ENCODE measurements at places on chromosomes 12 and 14.

- DNase-seq = no peak
These were observed 163.7 kb upstream of the HIF1A start for GRCh38 chr14:61531465-61532122.

- no peak for DNase-seq
These were observed 219.5 kb upstream of the TMEM132C start for GRCh38 chr12:128047266-128048060.

DNA sequence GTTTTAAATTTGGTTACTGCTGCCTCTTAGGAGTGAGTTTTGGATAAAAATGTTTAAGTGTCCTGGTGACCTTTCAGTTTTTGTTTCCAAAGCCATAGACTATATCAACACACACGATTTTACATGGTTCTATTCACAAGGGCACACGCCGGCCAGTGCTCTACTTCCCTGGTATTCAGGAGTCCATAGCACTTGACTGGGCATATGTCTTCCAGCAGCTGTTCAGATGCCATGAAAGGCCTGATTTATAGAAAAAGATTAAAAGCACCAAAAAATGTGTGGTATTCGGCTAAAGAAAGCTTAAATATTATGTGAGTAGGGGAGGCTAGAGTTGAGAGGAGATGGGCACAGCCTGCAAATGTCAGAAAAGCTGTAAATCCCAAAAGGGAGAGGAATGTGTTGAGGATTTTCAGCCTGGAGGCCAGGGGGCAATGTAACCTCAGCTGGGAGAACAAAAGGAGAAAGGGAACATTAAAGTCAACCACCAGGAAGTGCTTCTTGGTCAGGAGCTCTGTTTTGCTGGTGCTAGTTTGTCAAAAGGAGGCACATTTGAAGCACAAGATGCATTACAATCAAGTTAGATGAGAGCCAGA lies 478.4 kb downstream of the RAD51B start:
- no peak for DNase-seq

DNA sequence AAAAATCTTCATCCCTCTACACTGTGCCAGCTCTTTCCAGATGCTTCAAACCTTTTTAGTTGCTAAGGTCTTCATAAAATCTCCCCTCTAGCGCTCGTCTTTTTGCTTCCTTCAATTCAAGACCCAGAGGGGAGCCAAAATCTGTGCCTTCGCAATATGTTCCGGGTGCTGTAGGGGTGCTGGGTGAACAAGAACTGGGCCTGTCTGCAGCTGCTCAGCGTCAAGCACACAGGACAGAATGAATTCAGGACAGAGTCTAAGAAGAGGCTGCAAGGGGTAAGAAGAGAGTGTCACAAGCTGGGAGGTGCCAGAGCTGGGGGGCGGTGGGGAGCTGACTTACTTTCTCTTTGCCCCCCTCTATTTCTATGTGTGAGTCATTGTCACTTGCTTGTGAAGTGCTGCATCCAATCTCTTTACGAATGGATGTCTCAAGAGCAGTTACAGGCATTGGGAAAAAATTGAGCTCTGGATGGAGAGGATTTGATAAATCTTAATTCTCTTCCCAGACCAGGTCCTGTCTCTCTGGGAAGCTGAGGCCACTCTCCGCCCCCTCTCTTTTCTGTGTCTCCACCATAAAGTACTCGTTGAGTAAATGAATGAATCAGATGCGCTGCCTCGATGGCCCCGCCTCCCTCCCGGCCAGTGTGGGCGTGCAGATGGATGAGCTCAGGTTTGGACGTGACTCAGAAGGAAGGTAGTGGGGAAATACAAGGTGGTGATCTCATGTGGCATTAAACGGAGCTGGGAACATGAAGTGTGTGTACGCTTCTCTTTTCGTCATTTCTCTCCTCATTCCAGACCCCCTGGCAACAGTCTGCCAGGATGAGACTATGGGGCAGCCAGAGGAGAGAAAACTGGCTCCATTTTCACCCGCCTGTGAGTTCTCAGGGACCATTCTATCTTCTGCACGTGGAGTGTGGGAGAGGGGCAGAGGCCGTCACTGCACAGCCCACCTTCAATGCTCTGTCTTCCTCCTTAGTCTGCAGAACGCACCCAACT lies 91.3 kb downstream of the TSPAN9 start:
- peak; percentile 69 for DNase-seq

GRCh38 chr14:83478741-83479140 lies 1945.1 kb upstream of the SEL1L start:
- no peak for DNase-seq

DNA sequence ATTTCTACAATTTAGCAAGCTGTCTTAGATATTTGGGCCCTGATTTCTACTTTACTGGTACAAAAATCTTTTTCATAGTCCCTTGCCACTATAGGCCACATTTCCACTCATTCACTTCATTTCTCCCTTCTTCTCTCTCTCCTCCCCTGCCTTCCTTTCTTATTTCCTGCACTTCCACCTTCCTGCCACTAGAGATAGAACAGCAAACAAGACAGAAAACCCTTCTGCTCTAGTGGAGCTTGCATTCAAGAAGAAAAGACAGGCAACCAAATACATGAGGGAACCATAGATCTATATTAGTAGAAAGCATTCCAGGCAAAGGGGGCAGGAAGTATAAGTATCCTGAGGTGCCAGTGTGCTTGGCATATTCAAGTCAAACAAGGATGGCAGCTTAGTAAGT lies 623.5 kb downstream of the FLRT2 start:
- no peak for DNase-seq

- no peak for DNase-seq
These were observed 417.6 kb downstream of the NAV3 start for GRCh38 chr12:78248321-78248720.

DNA sequence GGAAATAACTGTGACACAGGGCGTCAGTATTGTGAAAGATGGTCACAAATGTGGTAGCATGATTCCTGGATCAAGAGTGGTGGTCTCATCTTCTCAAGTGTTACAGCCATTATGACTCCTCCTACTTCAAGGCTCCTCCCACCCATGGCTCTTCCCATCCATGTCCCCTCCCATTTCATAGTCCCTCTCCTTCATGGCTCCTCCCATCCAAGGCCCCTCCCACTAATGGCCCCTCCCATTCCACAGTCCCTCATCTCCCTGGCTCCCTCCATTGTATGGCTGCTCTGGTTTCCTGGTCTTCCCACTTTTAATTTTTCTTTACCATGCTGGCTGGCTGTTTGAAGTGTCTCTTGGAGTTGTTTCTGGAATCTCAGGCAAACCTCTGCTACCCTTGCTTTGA lies 1375.2 kb upstream of the TMEM132C start:
- no peak for DNase-seq

DNA sequence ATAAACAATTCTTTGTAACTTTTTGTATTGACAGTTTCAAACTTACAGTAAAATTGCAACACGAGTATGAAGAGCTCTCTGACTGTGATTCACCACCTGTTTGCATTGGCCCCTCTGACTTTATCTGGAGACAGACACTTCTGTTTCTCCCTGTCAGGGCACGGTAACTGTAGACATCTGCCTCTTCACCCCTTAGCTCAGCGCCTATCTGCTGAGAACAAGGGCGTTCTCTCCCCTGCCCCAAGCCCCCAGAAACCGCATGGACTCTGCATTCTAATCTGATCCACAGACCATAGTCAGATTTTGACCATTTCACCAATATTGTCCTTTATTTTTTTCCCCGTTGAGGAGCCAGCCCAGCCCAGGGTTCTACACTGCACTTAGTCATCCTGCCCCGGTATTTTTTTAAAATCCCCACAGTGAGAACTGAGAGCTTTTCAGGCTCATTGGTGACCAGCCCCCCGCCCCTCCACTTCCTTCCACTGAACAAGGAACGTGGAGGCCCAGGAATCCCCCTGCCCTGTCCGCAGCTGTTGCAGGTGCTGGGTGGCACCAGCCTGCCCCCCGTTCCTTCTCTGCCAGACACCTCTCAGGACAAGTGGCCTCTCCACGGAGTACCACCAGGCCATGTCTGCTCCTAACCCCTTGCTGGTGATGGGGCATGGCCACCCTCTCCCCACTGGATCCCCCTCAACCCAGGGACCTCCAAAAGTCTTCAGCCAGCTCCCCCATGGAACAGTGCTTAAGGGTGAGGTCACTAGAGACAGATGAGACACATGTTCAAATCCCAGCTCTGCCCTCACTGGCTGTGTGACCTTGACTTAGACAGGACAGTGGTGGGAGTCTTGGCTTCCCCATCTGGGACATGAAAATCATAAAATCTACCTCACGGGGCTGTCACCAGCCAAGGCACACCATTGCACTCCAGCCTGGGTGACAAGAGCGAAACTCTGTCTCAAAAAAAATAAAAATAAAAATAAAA lies 11.2 kb downstream of the RHOF start:
- DNase-seq = no peak

DNA sequence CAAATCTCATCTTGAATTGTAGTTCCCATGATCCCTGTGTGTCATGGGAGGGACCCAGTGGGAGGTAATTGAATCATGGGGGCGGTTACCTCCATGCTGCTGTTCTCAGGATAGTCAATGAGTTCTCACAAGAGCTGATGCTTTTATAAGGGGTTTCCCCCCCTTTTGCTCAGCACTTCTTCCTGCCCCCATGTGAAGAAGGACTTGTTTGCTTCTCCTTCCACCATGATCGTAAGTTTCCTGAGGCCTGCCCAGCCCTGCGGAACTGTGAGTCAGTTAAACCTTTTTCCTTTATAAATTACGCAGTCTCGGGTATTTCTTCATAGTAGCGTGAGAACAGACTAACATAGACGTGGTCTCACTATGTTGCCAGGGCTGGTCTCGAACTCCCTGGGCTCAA lies 56.1 kb upstream of the EIF5 start:
- no peak for DNase-seq
